Renal cortex interstitium (tissue), 15 donors: ENCODE measurements at places on chromosomes 1 and 21.

GRCh38 chr1:161139766-161140165, 7.3 kb upstream of the DEDD start:
- DNase-seq: no peak

DNA sequence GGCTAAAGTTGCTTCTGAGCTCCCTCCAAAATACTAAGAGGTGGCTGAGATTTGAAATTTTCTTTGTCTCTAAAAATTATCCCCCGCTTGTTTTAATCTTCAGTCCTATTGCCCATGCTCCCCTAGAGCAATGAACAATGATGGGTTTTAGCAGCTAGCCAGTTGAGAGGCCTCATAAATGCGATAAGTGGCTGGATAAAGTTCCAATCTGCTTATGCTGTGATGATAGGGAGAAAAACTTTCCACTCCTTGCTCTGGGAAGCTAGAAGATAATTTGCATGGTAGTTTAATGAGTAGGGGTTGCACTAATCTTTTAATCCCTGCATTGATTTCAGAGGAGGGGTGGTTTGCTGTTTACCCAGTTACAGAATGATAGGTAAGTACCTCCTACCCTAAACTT, 9.6 kb upstream of the PRPF3 start:
- DNase-seq: no peak

GRCh38 chr1:227541129-227541528, 22.2 kb upstream of the ZNF678 start:
- no peak for DNase-seq

DNA sequence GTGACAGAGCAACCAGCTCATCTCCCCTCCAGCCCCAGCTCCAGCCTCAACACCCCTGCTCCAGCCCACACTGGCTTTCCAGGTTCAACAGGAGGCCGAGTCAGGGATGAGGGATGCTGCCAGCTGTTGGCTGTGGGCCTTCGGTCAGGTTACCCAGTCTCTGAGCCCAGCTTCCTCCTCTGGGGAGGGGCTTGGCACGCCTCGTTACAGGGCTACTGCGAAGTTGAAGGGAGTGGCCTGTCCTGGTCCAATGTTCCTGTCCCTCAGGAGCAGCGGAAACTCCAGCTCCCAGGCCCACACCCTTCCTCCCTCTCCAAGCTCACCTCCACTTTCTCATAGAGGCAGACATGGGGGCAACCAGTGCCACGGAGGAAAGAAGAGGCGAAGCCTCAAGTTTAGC, 15.1 kb upstream of the TAS1R2 start:
- no peak for DNase-seq

DNA sequence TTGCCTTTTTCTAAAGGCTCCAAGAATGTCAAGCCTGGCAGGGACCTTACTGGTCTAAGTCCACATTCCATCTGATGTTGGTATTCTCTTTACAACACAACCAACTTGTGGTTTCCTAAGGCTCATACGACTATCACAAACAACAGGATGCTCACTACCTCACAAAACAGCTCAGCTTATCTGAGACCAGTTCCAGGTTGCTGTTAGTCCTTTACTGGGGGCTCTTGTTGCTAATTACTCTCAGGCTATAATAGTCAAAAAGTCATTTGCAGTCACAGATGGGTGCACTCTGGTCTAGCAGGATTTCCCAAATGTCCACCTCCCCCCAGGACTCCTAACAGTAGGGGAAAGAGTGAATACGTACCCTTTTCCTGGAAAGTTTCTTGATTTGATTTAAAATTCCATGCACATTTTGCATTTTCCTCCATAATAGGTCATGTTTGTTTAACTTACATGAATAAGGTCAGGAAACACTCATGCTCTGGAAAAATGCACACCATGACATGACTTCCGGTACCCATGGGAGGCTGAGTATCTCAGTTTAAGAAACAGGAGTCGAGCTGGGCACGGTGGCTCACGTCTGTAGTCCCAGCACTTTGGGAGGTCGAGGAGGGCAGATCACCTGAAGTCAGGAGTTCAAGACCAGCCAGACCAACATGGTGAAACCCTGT, 16.0 kb downstream of the LCK start:
- no peak for DNase-seq

DNA sequence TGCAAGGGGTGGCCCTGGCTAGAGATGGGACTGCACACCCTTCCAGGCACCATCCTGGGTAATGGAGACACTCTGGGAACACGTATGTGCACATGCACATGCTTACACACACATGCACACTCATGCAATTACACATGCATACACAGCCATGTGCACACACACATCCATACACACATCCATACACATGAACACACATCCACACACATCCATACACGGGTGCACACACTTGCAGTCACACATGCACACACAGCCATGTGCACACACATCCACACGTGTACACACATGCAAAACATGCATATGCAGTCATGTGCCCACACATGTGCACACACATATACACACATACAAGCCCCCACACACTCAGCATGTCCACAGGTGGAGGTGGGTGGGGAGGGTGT, 22.3 kb upstream of the POFUT2 start:
- no peak for DNase-seq

DNA sequence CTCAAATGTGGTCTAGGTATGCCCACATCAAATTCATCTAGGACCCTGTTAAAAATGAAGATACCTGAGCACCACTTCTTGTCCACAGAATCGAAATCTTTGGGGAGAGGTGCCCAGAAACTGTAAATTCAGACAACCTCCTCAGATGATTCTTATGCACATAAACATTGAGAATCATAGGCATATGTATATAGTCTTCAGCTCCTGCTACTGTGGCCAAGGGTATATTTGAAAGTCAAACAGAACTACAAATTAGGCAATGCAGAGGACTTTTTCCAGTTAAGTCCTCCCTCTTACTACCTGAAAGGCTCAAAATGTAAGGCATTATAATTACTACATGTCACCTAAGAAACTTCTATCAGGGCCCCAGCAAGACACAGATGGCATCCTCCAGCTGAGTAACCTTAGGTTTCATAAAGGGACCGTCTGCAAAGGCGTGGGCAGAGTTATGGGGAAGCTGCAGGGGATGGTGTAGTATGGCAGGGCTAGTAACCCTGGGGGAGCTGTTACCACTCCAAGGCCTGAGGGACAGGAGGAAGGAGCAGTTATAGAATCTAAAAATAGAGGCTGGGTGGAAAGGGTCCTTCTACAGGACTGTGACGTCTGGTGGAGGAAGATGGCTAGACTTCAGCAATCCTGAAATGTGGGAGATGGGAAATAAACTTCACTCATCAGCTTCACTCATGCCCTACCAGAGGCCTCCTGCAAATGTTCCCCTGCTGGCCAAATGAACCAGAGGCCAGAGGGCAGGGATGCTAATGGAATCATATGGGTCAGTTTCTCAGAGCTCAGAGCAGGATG, 46.3 kb downstream of the DAB1 start:
- DNase-seq: no peak

GRCh38 chr1:17739050-17739449, 16.1 kb upstream of the ACTL8 start:
- no peak for DNase-seq

DNA sequence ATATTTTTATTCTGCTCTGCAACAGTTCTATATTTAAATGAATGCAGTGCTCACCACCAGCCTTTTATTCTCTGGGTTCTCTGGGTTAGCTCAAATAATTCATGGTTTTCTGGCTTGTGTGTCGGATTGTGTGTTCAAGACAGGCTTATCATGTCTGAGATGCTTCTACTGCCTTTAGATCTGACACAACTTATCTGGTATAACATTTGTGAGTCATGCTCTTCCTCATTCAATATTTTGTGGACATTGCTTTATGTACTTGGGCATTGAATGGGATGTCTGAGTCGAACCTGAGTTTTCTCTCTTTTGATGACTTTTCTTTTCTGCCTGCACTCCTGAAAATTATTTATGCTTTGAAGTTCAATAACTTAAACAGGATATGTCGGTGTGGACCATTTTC, 17.6 kb upstream of the PKP1 start:
- no peak for DNase-seq

GRCh38 chr1:24503870-24504523, 1.4 kb downstream of the RCAN3 start:
- DNase-seq: no peak

DNA sequence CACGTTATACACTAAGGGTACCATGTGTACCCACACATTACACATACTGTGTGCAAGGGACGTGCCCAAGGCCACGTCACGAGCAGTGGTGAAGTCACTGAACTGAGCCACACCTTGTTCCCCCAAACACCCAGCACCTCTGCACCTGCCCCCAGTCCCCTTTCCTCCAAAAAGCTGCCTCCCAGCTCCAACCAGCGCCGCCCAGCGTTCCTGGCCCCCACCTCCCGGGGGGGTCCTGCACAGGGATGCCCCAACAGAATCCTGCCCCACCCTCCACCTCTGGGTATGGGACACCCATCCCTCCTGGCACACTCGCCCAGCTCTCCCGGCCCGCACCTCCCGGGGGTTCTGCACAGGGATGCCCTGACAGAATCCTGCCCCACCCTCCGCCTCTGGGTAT, 54.1 kb downstream of the CHD5 start:
- no peak for DNase-seq

DNA sequence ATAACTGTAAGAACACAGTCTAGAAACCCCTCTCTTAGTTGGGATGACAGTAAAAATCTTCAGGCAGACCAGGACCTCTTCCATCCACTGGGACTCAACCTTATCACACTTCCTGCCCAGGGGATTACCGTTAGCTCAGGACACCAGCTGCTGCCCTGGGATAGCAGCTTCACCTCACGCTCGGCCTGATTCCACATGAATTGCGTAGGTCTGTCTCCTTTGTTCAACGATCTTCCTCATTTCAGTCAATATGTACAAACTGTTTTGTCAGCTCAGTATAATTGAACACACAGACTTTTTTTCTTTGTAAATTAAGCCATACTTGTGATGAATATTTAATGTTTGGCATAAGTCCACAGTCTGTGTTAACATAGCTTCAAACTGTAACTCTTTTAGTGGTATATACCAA, 290.4 kb downstream of the GRIK1 start:
- DNase-seq: no peak

DNA sequence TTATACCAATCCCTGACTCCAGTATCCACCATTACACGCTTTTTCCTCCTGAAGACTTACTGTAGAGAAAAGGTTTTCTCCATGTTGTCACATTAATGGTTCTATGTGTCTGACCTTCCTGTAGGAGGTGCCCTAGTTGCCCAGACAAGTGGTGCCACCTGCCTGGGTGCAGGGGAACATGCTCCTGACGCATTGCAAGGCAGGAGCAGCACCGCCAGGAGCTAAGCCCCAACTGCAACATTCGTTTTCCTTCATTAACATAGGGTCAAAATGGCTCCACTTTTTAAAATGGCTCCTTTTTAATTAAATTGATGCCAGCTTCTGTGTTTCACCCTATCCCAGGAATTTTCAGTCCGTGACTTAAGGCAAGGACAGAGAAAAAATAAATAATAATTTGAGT, 220.1 kb upstream of the SAMSN1 start:
- no peak for DNase-seq

DNA sequence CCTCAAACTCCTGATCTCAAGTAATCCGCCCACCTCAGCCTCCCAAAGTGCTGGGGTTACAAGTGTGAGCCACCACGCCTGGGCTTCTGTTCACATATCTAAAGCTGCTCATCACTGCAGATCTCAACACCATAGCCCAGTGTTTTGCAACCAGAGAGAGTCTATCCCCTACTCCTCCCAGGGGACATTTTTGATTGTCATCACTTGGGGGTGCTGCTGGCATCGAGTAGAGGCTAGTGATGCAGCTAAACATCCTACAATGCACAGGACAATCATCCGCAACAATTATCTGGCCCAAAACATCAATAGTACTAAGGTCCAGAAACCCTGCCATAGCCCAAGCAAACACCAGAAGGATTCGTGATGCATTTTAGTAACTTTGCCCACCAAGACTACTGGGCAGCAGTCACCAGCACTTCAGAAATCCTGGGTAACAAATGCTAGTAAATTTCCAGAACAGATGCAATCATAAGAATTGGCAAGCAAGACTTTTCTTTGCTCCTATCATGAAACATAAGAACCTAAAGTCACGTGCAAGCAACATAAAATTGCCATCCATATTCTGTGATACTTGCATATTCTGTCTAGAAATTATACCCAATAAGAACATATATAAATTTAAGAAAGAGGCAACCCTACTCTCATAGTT, 159.2 kb downstream of the APP start:
- no peak for DNase-seq

GRCh38 chr1:44628962-44629756, 45.1 kb downstream of the TMEM53 start:
- no peak for DNase-seq

GRCh38 chr1:96366516-96366915, 355.1 kb upstream of the PTBP2 start:
- DNase-seq: no peak

- peak; percentile 0 for DNase-seq
Measured at GRCh38 chr1:157878059-157878458, 36.5 kb upstream of the CD5L start.

- DNase-seq: no peak
Measured at GRCh38 chr1:54517496-54517895, 30.5 kb upstream of the ACOT11 start.

- DNase-seq: peak; percentile 26
Measured at GRCh38 chr1:98896711-98897445, 107.8 kb downstream of the PLPPR5 start.

GRCh38 chr1:247266053-247266452, 10.2 kb downstream of the VN1R5 start:
- DNase-seq: no peak
